ENCODE measurements at places on chromosomes 6 and 20.

DNA sequence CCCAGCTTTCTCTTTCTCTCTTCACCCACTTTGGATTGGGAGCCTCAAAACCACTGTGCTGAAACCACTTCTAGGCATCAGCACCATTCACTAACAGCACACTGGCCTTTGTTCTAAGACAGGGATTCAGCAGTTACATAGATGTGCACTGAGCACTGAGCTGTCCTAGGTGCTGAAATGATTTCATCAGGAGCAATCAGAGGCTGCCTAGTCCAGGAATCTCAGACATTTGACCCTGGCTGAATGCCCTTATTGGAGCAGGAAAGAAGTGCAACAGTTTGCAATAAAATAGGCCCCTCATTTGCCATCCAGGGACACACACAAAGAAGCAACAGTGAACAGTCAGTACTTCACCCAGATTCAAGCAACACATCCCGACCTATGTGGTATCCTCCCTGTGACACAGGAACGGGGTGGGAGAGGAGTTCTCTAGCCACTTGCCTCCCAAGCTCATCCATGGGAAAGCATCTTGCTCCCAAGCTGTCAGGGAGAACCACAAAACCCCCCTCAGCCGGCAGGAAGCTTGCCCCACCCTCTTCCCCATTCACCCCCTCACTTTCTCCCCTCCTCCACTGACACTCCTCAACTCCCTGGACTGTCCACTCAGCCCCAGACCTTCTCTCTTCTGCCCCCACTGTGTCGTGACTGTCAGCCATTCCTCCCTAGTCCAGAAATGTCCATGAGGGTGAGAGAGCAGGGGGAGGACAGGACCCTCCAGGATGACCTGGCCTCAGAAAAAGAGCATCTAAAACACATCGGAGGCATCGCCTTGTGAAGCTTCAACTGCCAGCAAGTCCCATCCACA, 304.4 kb downstream of the PREX1 start:
- peak; percentile 79 for DNase-seq

DNA sequence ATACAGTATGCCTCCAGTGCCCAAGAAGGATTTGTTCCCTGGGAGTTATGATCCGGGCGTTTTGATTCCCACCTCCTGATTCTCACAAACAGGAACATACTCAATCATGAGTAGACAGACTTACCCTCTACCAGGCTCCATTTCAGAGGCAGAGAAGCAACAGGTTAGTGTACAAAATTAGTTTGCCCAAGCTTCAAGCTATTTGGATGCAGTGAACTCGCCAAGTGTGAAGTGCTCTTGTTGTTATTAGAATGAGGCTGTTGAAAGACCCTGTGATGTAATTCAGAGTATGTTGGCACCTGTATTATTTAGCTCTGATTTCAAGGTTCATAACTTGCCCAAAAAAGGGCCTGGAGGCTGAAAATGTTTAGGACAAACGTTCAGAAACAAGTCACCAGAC, 247.0 kb downstream of the PHACTR1 start:
- DNase-seq: peak; percentile 14

GRCh38 chr6:65943051-65943450, 236.0 kb upstream of the EYS start:
- DNase-seq: no peak

DNA sequence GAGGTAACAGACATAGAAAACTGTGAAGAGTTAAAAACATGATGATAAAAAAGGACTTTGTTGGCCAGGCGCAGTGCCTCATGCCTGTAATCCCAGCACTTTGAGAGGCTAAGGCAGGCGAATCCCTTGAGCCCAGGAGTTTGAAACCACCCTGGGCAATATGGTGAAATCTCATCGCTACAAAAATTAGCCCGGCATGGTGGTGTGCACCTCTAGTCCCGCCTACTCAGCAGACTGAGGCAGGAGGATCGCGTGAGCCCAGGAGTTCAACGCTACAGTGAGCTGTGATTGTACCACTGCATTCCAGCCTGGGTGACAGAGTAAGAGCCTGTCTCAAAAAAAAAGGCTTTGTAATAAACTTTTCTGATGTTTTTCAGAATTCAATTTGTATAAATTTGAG, 60.1 kb downstream of the GFOD1 start:
- DNase-seq: no peak

- DNase-seq: peak; percentile 40
These were observed 23.1 kb upstream of the MRGBP start for GRCh38 chr20:62772990-62773844.

DNA sequence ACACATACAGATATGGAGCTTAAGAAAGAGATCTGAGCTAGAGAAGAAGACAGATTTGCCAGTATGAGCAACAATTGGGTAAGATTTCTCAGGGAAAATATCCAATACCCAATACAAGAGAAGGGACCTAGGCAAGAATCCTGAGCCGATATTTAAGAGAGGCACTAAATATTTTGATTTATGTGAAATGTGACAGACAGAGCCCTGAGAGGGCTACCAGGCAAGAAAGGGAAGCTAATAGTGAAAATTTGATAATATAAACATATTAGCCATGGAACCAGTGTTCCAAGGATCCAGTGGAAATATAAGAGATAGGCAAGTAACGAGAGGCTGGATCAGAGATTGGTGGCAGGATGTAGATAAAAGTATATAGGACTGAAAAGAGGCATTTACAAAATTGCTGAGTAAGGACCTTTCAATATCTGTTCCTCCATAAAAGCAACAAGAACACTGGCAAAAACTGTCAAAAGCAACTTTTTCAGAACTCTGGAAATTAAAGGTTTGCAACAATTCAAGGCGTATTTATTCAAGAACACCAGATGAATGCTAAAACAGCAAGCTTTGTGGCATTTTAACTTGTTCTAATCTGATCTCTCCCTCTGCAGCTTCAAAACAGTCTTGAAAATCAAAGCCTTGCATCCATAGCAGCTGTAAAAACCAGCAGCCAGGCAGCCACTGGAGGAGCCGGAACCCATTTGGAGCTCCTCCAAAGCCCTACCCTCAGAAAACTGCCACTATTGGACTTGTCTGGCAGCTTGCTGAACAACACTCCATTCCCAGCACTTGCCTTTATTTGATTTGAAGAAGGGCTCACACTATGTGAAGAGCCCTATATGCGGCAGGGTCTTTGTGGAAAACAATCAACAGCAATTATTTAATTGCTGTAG, 58.8 kb downstream of the REV3L start:
- DNase-seq: peak; percentile 23

DNA sequence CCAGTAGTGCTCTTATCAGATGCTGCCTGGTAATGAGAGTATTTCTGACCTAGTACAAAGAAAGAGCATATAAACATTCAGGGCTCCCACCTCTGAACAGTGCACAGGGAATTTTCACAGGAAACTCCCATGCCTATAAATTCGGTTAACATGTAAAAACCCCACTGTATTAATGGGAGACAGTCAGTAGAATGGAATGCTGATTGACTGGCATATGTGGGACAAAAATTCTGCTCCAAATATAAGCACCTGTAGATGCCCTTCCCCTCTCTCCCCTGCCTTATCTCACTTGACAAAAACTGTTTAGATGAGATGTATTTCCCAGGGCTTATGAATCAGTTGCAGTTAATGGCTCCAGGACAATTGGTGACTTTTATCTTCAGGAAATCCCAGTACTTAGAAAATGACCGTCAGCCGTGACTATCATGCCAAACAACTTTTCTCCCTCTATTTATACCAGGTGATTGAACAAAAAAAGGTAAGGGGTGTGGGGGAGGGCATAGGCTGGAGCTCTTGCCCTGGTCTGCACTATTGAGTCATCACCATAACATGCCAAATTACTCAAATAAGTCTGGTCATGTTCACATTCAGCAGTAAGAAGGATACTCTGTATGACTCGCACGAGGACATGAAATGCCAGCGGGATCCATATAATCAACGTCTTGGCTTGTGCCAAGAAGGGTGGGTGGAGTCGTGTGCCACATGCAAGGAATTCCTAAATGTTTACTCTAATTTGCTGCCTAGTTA, 176.4 kb upstream of the BMP2 start:
- no peak for DNase-seq

DNA sequence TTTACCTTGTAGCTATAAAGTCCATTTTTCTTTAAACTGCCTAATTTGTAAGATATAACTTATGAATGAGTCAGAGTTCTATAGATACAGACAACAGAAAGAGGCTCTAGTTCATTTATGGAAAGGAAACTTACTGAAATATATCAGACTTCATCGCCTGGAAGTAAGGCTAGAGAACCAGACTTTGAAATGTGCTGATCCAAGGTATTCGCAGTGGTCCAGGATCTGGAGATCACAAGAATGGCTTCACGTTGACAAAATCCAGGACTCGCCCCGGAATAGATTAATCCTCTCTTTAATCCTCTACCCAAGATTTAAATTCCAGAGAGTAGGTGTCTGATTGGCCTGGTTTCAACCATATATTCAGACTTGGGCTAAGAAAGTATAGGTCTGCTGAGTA, 69.1 kb upstream of the LOC128125822 start:
- no peak for DNase-seq

GRCh38 chr6:33613795-33614168, 7.3 kb upstream of the ITPR3 start:
- DNase-seq: peak; percentile 76

- DNase-seq: no peak
These were observed 55.3 kb upstream of the FAM83D start for GRCh38 chr20:38870733-38871559.

DNA sequence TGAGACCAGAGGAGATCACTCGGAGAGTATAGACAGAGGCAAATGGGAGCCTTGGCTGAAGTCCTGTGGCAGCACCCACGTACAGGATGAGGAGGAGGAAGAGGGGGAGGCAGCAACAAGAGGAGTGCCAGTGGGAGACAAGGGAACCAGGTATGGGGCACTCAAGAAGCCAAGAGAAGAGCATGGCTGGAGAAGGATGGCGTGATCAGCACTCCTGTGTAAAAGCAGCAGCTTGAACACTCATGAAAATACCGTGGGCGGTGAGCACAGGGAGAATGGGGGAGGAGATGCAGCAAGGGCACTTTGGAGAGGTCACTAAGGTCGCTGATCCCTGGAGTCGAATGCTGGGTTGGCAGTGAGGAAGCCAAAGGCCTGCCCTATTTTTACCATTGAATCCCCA, 51.2 kb upstream of the PRND start:
- DNase-seq: no peak

- DNase-seq: peak; percentile 51
These were observed 5.1 kb downstream of the BTN2A2 start for GRCh38 chr6:26388014-26388413.

DNA sequence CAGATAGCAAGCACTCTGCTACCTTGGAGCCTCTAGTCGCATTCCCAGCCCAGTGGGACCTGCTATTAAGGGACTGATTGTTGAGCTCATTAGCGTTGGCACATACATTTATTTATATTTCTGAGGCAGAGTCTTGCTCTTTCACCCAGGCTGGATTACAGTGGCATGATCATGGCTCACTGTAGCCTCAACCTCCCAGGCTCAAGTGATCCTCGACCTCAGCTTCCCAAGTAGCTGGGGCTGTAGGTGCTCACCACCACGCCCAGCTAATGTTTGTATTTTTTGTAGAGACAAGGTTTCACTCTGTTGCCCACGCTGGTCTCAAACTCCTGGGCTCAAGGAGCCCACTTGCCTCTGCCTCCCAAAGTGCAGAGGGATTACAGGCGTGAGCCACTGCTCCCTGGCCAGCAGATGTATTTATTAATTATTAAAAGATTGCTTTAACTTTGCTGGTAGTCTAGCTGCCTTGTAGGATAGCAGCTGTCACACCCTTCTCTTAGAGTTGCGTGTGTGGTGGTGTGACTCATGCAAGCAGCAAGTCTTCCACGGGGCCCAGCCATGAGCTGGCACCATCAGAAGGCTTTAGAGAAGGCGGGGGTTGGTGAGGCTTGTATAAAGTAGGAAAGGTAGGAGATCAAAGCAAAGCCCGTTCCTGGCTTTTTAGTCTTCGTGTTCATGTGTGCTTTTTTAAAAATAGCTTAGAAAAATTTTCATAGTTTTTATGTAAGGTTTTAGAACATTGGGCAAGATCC, 16.5 kb downstream of the ACTR5 start:
- peak; percentile 88 for DNase-seq

DNA sequence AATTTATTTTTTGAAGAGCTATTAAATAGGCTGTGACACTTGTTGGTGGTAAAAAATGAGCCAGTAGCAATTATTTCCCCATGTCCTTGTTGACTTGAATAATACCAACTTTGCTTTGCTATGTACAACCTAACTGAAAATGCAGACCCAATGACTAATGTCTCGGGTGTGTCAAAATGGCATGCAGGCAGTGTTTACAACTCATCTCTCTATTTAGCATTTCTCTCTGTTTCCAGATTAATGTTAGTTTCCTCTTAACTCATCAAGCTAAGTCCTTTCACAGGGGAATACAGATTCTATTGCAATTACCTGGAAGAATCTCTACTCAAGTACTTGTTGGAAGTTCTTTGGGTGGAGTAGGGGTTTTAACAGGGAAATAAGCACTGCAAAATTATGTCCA, 504.4 kb downstream of the BCKDHB start:
- DNase-seq: peak; percentile 25

- no peak for DNase-seq
These were observed 195.7 kb downstream of the CENPW start for GRCh38 chr6:126535595-126535994.

DNA sequence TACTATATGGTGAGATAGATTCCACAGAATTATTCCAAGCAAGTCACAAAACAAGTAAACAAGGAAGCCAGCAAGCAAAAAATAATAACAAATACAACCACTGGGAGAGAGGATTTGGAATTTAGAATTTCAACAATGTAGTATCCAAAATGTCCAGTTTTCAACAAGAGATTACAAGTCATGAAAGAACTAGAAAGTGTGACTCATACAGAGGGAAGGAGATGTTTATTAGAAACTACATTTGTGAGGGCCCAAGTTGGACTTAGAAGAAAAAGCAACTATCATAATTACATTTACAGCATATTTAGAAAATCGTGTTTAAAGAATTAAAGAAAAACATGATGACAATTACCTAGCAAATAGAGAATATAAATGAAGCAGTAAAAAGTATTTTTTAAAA, 494.6 kb upstream of the ID4 start:
- DNase-seq: no peak

GRCh38 chr20:47276851-47277534, 79.5 kb downstream of the ZMYND8 start:
- no peak for DNase-seq

Measured in lung microvascular endothelial cell (primary cell).